ENCODE measurements at places on chromosomes 11 and 22.

GRCh38 chr11:47950396-47950795, 30.0 kb upstream of the PTPRJ start:
- DNase-seq, result no peak

- DNase-seq, result no peak
These were observed 74.3 kb downstream of the MYEOV start for GRCh38 chr11:69368119-69368880.

DNA sequence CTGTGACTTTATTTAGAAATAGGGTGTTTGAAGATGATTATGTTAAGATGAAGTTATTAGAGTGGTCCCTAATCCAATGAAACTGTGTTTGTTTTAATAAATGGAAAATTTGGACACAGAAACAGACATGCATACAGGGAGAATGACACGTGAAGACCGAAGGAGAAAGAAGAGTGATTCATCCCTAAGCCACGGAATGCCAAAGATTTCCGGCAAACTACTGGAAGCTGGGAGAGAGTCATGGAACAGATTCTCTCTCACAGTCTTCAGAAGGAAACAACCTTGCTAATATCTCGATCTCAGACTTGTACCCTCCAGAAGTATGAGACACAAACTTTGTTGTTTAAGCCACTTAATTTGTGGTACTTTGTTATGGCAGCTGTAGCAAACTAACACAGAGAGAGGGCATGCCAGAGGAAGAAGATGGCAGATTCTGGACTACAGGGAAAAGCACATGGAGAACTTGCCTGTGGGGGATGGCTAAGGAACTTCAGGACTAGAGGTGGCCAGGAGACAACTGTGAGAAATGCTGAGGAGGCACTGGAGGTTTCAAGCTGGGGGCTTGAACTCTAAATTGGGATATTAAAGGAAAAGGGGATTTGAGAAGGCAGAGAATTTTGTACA, 733.5 kb upstream of the CCDC90B start:
- no peak for DNase-seq

DNA sequence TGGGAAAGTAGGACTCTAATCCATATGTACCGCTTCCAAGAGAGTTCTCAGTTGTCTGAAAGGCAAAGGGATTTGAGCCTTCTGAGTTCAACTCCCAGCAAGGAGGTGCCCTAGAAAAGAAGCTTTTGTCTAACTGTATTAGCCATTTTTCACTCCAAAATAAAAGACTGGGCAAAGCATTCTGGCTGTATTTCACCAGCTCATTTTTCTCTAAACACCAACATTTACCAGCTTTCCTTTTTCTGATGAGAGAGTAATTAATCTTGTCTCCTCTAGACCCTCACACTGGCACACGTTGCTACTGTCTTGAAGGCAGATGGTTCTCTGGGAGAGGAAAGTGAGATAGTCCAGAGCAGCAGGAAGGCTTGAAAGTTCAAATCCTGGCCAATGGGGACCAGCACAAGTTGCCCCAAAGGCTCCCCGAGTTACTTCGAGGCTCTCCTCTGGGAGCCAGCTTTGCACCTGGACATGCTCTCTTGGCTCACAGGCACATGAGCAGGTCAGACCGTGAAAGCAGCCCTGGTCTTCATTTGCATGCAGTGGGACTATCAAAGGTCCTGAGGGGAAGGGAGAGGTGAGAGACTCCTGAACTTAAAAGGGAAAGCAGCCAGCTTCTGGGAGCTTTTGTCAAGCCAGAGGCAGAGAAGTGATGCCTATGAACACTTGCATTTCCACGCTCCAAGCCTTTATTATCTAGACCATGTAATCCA, 100.0 kb downstream of the NTM start:
- DNase-seq, result no peak

DNA sequence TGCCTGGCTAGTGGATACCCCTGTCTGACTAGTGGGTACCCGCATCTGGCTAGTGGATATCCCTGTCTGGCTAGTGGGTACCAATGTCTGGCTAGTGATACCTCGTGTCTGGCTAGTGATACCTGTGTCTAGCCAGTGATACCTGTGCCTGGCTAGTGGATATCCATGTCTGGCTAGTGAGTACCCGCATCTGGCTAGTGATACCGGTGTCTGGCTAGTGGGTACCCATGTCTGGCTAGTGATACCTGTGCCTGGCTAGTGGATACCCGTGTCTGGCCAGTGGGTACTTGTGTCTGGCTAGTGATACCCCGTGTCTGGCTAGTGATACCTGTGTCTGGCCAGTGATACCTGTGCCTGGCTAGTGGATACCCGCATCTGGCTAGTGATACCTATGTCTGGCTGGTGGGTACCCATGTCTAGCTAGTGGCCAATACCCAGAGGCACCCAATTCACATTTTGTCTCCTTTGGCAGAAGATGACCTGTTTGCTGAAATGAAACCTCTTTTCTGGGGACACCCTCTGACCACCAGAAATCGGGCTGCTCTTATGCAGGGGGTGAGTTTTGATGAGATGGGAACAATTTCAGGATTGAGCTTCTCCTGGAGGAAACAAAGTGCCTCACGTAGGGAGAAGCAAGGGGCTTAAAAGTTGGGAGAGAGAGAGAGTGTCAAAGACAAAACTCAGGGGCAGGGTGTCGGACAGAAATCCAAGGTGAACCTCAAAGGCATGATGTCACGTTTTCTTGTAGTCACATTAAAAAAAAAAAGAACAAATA, 63.4 kb downstream of the SMIM38 start:
- DNase-seq, result no peak

GRCh38 chr11:93905384-93905783, 55.0 kb upstream of the VSTM5 start:
- DNase-seq, result no peak

Measured in GM19239 (cell line).